ENCODE measurements at places on chromosomes 5 and 9. TPM values are rescaled to one million over a fixed set of nuclear protein-coding genes. Genes with fewer than 3 reads are reported as not detected.

Gene HMCN2
- 0.05 TPM for total RNA-seq

Gene NMRK1
- 20.2 TPM for total RNA-seq

Gene ADRA1B
- under 0.01 TPM for total RNA-seq

Gene SOHLH1
- not detected for total RNA-seq

Gene FGD3
- total RNA-seq, result not detected

Gene HSPA5
- total RNA-seq, result 424 TPM

Gene SUSD3
- total RNA-seq, result 0.37 TPM

Gene MEGF10
- 0.14 TPM for total RNA-seq

Gene F12
- 0.89 TPM for total RNA-seq

Gene PTAR1
- 99.5 TPM for total RNA-seq

Gene CER1
- total RNA-seq, result not detected

Gene MYO10
- total RNA-seq, result 264 TPM

Gene DDX4
- not detected for total RNA-seq

Gene SLC36A2
- not detected for total RNA-seq

Gene PCDHA1
- total RNA-seq, result 0.09 TPM

Gene CSF2
- total RNA-seq, result 1.2 TPM

Gene STKLD1
- 0.59 TPM for total RNA-seq

Gene APBA1
- 9.8 TPM for total RNA-seq

Gene RELL2
- 3.9 TPM for total RNA-seq

Gene TSLP
- 0.42 TPM for total RNA-seq

Gene IDNK
- 1.7 TPM for total RNA-seq

Gene GPR151
- not detected for total RNA-seq

Gene SCGB3A2
- total RNA-seq, result not detected

Gene CIZ1
- total RNA-seq, result 17.2 TPM

Gene TLX3
- total RNA-seq, result not detected

Gene HRH2
- not detected for total RNA-seq

Data from smooth muscle cell of the umbilical artery (primary cell).